ENCODE measurements at places on chromosomes 4 and X.

DNA sequence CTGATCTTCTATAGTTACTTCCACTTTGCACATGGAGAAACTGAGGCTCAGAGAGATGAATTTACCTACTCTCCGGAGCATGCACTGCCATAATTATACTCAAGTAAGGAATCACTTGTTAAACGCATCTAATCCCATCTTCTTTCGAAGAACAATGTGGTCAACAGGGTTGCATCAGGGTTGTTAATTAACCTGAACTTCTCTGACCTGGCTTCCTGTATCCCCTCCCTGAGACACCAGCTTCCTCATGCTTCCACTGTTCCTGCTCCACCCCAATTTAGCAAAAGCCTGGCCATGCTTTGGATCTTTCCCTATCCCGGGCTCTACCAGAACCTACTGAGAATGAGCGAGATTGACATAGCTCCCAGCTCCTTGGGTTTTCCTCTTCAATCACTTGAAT is 136.7 kb downstream of the SMIM20 start:
- no peak for DNase-seq

DNA sequence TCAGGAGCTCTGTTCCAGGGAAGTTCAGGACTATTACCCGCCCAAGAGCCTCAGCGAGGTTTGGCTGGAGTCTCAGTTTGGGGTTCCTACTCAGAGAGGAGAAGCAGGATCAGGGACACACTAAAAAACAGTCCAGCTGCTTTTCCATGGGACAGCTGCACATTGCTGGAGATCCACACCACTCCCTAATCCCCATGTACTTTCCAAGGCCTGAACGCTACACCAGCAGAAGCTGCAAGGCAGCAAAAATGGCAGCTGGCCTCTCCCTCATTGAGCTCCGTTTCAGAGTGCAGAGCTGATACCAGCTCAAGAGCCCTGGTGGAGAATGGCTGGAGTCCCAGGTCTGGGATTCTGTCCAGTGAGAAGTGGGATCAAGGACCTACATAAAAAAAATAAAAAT is 551.2 kb upstream of the PABPC5 start:
- no peak for DNase-seq

GRCh38 chr4:80035336-80035735 is 37.7 kb downstream of the ANTXR2 start:
- no peak for DNase-seq

DNA sequence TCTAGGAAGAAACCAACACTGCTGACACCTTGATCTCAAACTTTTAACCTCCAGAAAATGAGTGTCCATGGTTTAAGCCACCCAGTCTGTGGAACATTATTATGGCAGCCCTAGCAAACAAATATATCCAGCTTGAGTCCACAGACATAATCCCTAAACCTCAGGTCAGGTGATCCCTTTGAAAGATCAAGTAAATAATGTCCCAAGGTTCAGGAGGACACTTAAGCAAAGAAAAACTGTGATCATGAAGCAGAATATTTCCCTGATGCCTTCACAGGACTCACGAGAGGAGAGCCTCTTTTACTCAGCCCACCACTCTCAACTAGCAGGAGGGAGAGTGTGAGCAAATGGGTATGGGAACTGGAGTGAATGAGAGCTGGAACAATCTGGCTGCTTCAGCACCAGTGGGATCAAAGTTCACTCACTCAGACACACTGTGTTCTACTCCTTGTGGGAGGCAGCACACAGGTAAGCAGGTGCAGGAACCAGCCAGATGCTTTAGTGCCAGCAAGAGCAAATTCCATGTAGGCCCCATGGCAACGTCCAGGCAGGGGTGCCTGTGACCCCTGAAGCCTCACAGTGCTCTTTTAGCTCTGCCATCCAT is 608.4 kb downstream of the RAB28 start:
- DNase-seq, result no peak

DNA sequence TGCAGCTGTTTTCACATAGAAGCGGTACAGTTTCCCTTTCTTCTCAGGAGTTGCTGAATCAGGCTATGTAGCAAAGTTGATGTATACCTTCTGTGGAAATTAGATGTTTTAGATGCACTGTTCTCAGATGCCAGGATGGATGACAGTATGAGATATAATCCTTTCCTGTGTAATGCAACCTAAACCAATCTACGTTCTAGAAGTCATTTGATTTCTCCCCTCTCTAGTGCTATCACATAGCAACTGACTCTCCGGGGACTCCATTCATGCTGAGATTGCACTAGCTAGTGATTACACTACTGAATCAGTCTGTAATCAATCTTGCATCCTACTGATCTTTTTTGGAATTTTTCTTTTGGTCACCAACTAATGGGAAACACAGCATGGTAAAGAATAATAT is 1881.7 kb downstream of the PCDH7 start:
- no peak for DNase-seq
